ENCODE measurements at places on chromosomes 2 and 18.

- DNase-seq: no peak
Measured at GRCh38 chr18:62784966-62785413, 69.6 kb downstream of the PHLPP1 start.

DNA sequence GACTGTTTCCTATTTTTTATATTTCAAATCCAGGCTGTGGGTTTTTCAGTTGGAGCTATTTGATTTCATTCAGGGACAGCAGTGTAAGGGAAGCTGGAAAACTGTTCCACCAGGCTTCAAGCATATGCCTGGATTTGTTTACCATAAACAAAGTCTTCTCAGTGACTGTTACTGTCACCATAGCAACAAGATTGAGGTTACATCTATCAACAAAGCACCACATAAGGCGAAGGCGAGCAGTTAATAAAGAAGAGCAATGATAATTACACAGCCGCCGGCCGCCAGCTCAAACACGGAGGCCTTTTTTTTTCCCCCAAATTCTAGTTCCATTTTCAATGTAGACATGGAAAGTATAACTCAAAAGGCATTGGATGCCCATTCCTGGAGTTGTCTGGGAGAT lies 553.7 kb upstream of the SYT4 start:
- DNase-seq: no peak

DNA sequence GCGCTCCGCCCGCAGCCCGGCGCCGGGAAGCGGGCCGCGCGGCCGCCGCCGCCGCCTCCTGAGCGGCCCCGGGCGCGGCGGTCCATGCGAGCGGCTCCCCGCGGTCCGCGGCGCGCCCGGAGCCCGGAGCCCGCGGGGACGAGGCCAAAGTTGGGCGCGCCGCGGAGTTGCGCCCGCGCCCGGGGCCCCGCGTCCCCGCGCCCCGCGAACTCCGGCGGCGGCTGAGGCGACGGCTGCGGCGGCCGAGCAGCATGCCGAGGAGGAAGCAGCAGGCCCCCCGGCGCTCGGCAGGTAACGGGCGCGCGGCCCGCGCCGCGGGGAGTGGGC lies 992 bp downstream of the TSHZ1 start:
- DNase-seq: no peak

DNA sequence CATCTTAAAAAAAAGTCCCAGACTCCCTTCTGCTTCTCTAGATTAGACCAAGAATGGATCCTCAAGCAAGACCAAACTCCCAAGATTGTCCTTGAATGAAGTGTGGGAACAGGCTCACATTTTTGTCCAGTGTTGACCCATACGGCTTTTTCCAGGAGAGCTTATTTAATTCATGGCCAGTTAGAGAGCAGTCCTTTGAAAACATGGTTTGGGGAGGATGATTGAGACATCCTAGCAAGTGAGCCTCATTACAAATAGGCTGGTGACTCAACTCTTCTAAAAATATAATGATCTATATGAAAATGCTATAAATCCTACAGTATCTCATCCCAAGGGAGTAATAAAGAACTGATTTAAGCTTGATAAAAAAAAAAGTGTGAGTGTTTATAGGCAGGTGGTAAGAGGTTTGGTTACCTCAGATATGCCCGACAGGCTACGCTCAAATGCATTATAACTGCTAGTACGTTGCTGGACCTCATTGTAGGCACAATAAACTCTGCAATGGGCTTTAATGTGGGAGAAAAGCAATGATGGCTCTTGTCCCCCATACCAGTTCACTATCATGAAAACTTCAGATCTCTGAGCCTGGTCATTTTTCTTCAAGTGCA lies 17.0 kb downstream of the ANKRD29 start:
- DNase-seq: no peak

DNA sequence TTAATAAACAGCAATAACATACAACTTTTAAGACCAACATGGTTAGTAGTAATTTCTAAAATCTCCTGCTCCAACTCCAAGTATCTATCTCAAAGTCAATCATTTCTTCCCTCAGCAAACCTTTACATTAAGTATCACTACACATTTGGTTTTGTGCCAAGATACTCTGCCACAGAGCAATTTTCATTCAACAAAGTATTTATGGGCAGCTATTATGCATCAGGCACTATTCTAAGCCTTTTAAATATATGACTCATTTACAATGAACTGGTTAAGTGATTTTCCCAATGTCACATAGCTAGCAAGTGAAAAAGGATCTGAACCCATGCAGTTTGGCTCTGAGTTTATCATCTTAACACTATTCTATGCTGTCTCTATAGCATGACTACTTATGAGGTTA lies 264.3 kb downstream of the NOL4 start:
- no peak for DNase-seq

DNA sequence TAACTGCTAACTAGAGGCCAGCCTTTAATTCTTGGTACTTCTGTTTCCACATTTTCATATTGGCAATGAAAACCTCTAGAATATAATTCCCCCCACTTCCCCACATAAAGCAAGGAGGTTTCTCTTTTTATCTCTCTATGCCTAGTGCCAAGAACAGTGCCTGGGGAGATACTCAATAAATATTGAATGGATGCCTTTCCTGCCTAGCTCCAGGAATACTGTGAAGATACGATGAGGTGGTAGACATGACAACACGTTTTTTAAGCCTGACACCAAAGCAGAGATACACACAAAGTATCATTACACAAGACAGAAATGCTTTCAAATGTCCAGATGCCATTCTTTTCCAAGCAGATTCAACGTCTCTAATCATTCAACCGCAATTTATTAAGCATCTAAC lies 535.5 kb downstream of the XIRP2 start:
- no peak for DNase-seq

DNA sequence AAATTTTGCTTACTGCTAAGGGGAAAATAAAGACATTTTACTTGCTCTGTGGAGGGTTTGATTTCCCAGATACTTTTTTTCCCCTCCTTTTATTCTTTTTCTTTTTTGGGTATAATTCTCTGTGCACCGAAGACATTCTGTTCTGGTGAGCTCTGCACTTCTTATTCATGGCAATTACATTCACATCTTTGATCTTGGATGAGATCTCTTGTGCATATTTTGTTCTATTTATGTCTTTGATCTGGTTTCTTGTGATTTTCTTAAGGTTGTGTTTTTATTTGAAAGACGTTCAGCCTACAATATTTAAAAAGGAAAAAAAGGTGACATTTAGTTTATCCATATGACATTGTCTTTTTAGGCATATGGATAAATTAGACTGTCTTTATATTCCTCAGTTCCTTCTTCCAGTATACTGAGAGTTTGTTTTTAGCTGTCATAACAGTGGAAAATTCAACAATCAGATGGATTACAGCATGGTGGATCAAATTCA lies 33.7 kb upstream of the EPHA4 start:
- DNase-seq: no peak

GRCh38 chr2:199989822-199990221 lies 34.4 kb downstream of the MAIP1 start:
- no peak for DNase-seq

DNA sequence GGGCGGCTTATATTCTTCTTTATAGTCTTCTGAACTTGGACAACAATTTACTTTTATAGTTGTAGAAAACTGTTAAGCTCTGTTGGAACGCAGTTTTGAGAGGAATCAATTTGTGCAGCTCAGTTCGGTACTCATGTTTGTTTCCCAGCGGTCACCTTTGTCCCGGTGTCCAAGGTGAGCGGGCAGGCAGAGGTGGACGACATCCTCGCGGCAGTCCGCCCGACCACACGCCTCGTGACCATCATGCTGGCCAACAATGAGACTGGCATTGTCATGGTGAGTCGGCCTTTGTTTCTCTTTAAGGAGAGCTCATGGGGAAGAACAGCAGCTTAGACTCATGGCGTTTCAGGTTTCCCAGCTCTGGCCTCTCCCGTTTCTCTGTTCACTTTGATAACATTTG lies 18.6 kb upstream of the ESPNL start:
- no peak for DNase-seq

GRCh38 chr2:96100893-96101304 lies 15.5 kb downstream of the ADRA2B start:
- no peak for DNase-seq

DNA sequence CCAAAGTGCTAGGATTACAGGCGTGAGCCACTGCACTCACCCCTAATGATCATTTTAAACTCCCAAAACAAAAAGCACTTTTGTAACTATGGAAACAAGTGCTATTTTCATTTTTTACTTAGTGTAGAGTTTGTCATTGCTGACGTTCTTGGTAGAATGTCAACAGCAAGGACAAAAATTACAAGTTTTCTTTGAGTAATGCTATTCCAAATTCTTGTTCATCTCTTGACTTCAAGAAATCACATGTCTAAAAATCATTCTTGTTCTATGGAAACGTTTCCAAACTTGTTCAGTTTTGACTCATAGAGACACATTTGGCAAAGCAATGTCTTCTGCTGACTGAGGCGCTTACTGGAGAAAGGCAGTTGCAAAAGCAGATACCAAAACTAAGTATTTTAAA lies 82.6 kb downstream of the MBP start:
- no peak for DNase-seq

GRCh38 chr2:144432921-144433320 lies 87.0 kb downstream of the ZEB2 start:
- no peak for DNase-seq

DNA sequence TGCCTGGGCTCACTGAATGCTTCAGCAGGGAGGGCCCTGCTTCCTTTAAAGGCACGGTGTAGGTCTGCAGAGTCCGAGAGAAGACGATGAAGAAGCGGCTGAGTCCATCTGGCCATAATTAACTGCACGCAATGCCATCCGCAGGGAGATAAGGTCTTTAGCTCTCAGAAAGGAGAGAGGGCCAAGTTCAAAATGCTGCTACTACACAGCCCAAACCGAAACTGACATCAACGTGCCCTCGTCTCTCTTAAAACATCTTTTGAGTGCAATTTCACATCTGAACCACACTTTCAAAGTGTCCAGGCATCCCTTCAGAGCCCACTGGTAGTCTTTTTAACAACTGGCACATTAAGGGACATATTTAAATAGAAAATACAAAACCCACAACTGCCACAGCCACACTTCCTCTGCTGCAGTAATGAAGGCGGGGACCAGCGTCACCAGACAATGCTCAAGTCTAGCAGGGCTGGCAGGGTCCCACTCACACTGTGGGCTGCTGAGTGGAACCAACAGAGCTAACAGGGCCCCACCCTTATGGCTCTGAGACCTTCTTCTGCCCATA lies 35.8 kb downstream of the ST3GAL5 start:
- no peak for DNase-seq

DNA sequence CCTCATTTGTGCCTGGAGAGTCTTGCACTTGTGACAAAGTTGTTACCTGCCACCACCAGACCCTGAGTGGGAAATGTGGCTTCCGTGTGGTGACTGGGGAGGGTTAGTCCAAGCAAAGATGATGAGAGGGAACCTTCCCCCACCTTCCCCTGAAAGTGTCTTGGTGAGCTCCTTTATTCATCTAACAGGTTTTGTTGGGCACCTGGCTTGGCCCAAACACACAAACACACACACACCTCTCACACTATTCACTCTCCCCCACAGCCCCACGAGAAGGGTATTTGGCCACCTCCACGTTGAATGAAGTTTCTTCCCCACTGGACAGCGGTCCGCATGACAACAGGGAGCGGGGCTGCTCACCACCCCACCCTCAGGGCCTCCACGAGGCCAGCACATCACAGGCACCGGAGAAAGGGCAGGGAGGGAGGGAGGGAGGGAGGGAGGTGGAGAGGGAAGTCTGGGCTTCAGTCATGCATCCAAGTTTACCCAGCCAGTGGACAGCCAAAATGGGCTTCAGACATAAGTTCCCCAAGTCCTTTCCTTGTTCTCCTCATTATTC lies 1.4 kb downstream of the CIB4 start:
- no peak for DNase-seq

DNA sequence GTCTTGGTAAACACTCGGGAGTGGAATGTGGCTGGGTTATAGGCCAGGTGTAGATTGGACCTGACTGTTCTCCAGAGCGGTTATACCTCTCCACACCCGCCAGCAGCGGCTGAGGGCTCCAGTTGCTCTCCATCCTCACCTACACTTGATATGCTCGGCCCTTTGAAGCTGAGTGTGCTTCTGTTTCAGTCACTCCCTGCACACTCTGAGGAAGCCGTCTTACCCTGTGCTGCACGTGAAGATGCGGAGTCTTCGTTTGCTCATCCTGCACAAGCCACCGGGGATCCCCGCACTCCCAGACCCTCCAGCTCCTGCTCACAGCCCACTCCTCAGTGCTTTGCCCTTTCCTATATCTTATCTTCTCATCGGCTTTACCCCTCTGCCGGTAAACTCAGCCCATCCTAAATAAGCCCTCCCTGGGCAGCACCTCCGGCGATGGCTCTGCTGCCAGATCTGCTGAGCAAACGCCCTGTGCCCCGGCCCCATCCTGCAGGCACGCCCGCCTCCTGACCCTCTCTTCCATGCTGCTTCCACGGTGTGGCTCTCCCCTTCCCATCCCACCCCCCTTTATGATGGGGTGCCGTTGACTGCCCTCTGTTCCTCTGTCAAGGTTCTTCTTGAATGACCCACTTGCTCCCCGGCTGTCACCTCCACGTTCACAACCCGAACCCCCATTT lies 47.3 kb upstream of the ODC1 start:
- DNase-seq: no peak

DNA sequence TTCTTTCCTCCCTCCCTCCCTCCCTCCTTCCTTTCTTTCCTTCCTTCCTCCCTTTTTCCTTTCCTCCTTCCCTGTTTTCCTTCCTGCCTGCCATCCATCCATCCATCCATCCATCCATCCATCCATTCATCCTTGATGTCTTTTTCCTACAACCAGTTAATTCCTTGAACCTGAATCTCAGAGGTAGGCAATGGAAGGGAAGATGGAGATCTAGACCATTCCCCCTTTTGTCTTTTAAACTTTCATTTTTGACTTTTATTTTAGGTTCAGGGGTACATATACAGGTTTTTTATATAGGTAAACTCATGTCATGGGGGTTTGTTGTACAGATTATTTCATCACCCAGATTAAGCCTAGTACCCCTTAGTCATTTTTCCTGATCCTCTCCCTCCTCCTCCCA lies 97.4 kb downstream of the OSBPL6 start:
- no peak for DNase-seq

DNA sequence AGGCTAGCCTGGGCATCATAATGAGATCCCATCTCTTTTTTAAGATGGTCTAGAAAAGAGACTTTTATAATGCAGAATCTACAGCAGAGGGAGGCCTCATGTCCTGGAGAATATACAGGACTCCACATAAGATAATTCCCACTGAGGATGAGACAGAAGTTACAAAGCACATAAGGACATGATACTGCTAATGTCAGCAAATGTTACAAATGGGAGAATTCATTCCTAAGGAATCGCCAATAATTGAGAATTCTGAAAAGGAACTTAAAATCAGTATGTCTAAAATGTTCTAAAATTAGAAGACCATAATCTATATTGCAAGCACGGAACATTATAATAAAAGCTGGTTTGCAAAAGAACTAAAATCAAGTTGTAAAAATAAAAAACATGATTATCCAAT lies 131.6 kb upstream of the PKDCC start:
- no peak for DNase-seq

DNA sequence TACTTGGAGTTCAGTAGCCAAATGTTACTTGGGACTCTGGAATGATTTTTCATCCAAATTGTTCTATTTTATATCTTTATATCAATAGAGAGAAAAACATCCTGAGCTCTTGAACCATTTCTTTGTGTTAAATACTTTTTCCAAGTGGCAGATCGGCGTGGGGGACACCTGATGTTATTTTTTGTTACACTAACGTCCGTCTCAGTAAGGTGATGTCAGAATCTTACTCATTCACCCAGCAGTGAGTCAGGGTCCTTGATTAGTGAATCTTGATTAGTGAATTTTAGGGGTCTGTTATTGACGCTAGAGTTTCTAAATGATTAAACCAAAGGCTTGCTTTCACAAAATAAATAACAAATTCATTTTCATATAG lies 1.7 kb downstream of the MIB1 start:
- no peak for DNase-seq

Data from NCI-H187 treated with DMSO at 0.1 percent for 48 hours (cell line).